ENCODE measurements at places on chromosomes 1 and 21. TPM values are rescaled to one million over a fixed set of nuclear protein-coding genes. Genes with fewer than 3 reads are reported as not detected.
A peak's percentile ranks its signal among the peaks of the same experiment; 100 is the strongest.

DNA sequence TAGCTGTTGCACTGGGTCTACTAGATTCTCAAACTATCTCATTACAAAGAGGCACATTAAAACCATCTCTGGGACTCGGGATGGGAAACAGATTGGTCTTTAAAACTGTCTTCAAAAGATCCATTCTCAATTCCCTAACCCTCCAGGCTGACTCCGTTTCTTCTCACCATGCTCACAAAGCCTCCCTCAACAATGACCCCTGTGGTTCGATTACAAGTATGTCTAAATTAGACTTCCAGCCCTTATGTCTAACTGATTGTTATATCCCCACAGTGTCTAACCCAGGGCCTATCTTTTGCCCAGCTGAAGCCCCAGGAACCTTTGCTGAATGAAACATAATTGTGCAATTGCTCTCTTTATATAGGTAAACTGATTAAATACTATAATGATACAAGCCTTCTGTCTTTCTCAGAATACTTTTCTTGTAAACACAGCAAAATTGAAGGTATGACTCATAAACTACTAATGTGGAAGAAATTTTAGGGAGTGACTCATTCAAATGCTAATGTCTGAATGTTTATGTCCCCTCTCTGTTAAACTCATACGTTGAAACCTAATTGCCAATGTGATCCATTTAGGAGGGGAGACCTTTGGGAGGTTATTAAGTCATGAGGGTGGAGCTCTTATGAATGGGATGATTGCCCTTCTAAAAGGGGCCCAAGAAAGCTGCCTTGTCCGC is 65.6 kb upstream of the DAB1 start:
- no peaks in the 10 kb centered on the region for H3K36me3 ChIP-seq
- no peaks in the 10 kb centered on the region for H3K27me3 ChIP-seq
- peaks cover 24% of the 10 kb centered on the region for H3K4me1 ChIP-seq
- H3K4me3 ChIP-seq = no peak overlapping the region

DNA sequence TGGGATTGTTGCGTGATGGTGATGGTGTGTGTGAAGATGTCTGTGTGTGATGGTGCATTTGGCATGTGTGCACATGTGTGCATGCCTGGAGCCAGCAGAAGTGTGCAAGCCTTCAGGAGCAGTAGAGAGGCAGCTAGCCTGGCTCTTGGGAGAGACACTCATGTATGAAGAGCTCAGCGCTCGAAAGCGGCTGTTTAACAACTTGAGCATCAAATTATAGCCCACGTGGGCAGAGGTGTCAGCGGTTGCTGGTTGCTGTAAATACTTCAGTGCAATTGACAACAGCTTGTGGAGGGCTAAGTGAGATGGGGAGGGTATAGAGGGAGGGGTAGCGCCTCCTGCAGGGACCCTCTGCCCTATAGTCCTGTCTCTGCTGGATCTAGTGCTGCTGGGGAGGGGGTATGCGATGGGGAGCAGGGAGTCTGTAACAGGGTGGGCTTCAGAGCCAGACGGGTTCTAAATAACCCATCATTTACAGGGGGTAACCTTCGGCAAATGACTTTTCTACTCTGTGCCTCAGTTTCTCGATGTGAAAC is 21.5 kb downstream of the FOXD2 start:
- no peak for DNase-seq
- H3K27me3 ChIP-seq = peaks cover 31% of the 10 kb centered on the region
- H3K36me3 ChIP-seq = no peaks in the 10 kb centered on the region
- H3K4me1 ChIP-seq = no peaks in the 10 kb centered on the region
- no peak overlapping the region for H3K27ac ChIP-seq
- H3K4me3 ChIP-seq = no peak overlapping the region

GRCh38 chr1:226512076-226512728 is 36.4 kb upstream of the STUM start:
- DNase-seq = no peak
- H3K4me1 ChIP-seq = no peaks in the 10 kb centered on the region
- peaks cover 4% of the 10 kb centered on the region for H3K27me3 ChIP-seq
- no peak overlapping the region for H3K27ac ChIP-seq

DNA sequence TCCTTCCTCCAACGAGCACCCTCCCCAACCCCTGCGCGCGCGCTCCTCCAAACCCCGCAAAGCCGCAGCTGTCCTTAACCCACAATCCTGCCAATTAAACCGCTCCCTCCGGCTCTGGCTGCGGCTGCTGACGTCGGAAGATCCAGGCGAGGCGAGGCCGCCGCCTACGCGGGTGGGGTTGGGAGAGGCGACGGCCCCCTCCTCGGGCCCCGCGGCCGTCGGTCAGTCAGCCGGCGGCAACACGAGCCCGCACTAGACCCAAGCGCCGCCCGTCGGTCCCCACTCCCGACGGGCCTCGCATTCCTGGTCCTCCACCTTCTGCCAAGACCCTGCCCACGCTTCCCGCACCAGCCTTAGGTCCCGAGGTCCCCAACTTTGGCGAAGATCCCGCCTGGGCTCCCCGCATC is 75.4 kb downstream of the VWA5B1 start:
- no peak for DNase-seq
- H3K27me3 ChIP-seq = peaks cover 33% of the 10 kb centered on the region
- no peaks in the 10 kb centered on the region for H3K36me3 ChIP-seq

CTTNBP2NL gene
- 83.0 TPM for total RNA-seq

DNA sequence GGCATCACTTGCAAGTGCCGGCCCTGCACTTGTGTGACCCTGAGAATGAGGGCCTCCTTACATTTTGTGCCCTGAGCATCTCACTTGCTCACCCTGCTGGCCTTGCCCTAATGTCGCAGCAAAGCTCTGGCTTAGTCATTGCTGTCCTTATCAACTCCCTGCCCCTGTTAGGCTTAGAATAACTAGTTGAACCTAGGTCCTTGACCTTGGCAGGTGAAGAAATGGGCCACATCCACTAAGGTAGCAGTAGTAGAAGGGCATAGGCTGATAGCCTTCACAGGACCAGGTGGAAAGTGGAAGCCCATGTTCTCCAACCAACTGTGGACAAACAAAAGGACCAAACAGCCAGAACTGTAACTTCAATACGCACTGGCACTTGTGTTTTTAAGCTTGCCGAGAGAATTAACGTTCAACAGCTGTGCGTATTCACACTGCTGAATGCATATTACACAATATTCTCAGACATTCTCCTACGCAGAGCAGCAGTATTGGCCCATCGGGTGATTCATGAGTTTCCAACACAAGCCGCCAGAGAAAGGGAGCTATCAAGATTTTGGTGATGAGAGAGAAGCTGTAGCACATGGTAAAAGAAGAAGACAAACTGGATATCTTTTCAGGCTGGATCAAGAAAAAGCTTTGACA is 27.7 kb upstream of the PTGFRN start:
- no peaks in the 10 kb centered on the region for H3K36me3 ChIP-seq
- peak; percentile 62 for DNase-seq
- peaks cover 32% of the 10 kb centered on the region for H3K4me1 ChIP-seq
- H3K4me3 ChIP-seq = no peak overlapping the region
- H3K27me3 ChIP-seq = no peaks in the 10 kb centered on the region

GRCh38 chr1:164802529-164803282 is 243.7 kb downstream of the PBX1 start:
- H3K36me3 ChIP-seq = no peaks in the 10 kb centered on the region
- peaks cover 18% of the 10 kb centered on the region for H3K4me1 ChIP-seq
- DNase-seq = no peak
- H3K4me3 ChIP-seq = no peak overlapping the region
- H3K27me3 ChIP-seq = no peaks in the 10 kb centered on the region

PTPRU gene
- total RNA-seq = 36.6 TPM

All from astrocyte (in vitro differentiated cells and primary cell).